Large intestine (tissue), 12 donors: ENCODE measurements at places on chromosomes 3 and 15. TPM values are rescaled to one million over a fixed set of nuclear protein-coding genes. Genes with fewer than 3 reads are reported as not detected.

OIP5 gene
- 6.0 TPM for polyA plus RNA-seq

LIPC gene
- 0.25 TPM for polyA plus RNA-seq

SKOR1 gene
- polyA plus RNA-seq = 0.28 TPM

BUB1B gene
- polyA plus RNA-seq = 12.8 TPM

XIRP1 gene
- 0.19 TPM for polyA plus RNA-seq

DNA sequence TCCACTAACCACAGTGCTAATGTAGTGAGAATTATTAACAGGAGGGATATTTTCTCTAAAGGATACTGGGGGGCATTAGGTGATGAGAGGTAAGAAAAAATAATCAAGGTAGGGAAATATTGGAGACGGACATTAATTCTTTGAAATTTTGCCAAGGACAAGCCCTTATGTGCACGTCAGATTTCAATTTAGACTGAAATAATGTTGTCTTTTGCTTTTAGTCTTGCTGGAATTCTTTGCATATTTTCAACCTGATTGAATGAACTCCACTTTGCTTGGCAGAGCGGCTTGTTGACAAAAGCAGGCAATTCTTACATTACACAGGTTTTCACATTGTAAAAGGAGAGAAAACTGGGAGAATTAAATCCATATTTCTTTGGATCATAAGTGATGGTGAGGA lies 25.0 kb upstream of the C3orf52 start:
- H3K4me3 ChIP-seq = no peak overlapping the region
- no peaks in the 10 kb centered on the region for H3K27me3 ChIP-seq

GRCh38 chr3:115623044-115623868 lies at the start of gene GAP43:
Gene GAP43, plus strand, starts transcription at chr3:115623510. Its CDS starts 180 bp downstream, at chr3:115623690.
- no peaks in the 10 kb centered on the region for H3K36me3 ChIP-seq
- DNase-seq = peak; percentile 26
- no peaks in the 10 kb centered on the region for H3K4me1 ChIP-seq
- H3K4me3 ChIP-seq = peak within 1 kb of the TSS; percentile 23
- H3K27me3 ChIP-seq = peaks cover 29% of the 10 kb centered on the region

DNA sequence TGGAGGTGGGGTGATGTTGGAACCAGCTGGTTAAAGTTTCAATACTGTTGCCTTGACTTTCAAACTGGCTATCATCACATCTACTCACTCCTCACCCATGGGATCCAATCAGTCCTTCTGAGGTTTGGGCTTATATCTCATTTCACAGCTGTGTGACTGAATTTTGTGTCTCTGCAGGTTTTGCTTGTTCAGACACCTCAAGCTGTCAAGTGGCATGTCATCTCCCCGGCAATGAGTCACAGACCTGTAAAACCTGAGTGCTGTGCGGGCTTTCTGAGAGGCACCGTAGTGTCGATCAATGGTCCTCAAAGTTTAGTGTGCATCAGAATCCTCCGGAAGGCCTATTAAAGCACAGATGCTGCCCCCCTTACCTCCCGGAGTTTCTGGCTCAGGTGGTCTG lies 86.4 kb upstream of the RORA start:
- no peaks in the 10 kb centered on the region for H3K27me3 ChIP-seq
- no peak overlapping the region for H3K4me3 ChIP-seq
- H3K36me3 ChIP-seq = no peaks in the 10 kb centered on the region
- no peak for DNase-seq

GRCh38 chr15:80601256-80601655 lies 93.9 kb upstream of the ABHD17C start:
- H3K4me3 ChIP-seq = no peak overlapping the region
- H3K36me3 ChIP-seq = no peaks in the 10 kb centered on the region
- no peak overlapping the region for H3K27ac ChIP-seq
- no peak for DNase-seq
- no peaks in the 10 kb centered on the region for H3K27me3 ChIP-seq

DNA sequence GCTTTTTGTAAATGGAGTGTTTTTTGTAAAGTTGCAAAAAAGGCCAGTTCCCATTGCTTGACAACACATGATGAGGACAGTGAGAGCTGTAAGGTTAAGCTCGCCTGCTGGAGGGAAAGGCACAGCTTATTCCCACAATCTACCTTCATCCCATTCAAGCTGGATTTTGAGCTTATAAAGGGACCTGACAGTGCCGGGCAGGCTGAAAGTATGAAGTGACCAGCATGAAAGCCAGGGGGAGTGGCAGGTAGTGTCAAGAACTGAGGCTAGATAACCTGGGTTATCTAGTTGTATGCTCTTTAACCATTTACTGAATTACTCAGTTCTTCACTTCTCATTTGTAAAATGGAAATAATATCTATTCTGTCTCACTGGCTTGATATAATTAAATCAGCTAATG lies 52.3 kb upstream of the KPNA4 start:
- no peaks in the 10 kb centered on the region for H3K27me3 ChIP-seq
- no peak for DNase-seq

DNA sequence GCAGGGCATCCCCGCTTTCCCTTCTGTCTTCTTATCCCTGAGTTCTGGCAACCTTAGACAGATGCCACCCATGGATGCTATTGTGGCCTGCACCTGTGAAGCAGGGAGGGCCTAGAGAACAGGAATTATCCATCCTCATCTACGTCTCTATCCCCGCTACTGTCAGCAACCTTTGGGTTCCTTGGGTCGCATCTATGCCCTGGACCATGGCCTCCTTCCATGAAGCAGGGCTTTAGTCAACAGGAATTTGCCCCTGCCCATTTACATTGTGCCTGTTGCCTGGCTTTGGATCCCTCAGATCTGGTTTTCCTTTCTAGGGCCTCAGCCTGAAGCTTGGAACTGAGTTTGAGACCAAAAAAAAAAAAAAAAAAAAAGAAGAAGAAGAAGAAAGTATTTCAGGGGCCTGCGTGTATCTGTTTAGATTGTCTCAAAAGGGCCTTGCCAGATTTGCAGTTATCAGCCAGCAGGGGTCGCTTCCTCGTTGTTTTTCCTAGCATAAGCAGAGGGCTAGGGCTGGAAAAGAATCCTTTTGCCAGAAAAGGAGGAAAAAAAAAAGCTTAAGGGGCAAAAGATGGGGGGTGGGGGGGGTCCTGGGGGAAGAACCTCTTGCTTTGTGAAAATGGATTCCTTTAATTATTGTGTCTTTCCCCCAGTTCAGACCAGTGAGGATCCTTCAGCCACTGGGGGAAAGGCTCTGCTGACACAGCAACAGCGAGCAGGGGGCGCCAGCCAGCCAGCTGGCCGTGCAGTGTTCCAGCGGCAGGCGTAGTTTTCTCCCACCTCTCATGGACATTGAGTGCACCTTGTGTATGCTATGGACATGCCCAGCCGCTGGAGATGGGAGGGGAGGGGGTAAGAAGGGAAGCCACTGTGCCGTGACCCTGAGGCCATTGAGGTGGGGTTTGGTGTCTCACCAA lies 65.7 kb upstream of the ALDH1L1 start:
- H3K27ac ChIP-seq = no peak overlapping the region
- no peaks in the 10 kb centered on the region for H3K36me3 ChIP-seq
- DNase-seq = no peak
- H3K4me3 ChIP-seq = no peak overlapping the region
- no peaks in the 10 kb centered on the region for H3K4me1 ChIP-seq

DNA sequence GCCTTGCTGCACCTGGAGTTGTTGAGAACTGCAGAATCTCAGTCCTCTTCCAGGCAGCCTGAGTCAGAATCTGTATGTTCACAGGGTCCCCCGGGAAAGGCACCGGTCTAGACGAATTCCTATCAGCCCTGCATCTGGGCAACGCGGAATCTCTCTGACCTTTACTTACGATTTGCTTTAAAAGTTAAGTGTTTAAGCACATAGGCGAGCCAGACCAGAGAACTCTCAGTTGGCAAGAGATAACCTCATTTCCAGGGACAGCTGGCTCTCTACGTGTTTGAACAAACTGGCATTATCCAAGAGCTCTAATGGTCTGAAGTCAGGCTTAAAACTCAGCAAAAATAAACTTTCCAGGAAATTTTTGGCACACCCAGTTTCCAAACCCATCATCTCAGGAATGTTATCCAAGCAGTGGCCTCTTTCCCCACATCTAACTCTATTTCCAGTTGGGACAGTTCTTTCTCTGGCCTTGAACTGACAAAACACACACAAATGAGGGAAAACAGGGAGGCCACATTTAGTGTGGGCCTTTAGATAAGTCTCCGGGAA lies 53.4 kb downstream of the HES1 start:
- no peak for DNase-seq
- H3K4me1 ChIP-seq = no peaks in the 10 kb centered on the region
- H3K27ac ChIP-seq = no peak overlapping the region
- H3K4me3 ChIP-seq = no peak overlapping the region

DNA sequence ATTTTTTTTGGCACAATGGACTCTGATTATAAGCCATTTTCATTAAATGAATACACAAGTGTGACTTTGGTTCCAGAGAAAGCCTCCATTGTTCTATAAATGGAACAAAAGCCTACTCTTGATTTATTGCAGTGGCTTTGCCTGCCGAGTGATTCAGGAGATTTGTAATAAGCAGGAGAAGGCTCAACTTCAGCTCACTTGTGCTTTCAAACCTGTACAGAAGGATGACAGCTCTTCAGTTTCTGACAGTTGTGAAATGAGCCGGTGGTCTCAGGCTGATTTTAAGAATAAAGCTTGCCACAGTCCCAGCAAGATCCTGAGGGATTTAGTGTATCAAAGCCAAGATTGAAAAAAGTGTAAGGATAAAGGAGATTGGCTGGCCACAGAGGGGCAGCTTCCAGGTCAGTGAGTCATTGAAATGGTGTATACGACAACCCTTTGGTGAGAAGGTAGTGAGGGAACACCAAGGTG lies 438.8 kb upstream of the TGFBR2 start:
- no peaks in the 10 kb centered on the region for H3K27me3 ChIP-seq
- H3K27ac ChIP-seq = no peak overlapping the region
- H3K4me1 ChIP-seq = peaks cover 6% of the 10 kb centered on the region
- no peak for DNase-seq

- H3K27me3 ChIP-seq = no peaks in the 10 kb centered on the region
- H3K4me3 ChIP-seq = peak overlapping the region; percentile 89
- H3K4me1 ChIP-seq = peaks cover 21% of the 10 kb centered on the region
- peaks cover 2% of the 10 kb centered on the region for H3K36me3 ChIP-seq
- DNase-seq = peak; percentile 76
Observed at GRCh38 chr3:125374501-125374995, 577 bp downstream of the ZNF148 start.

GRCh38 chr15:96564546-96564945 lies 234.0 kb downstream of the NR2F2 start:
- no peak overlapping the region for H3K27ac ChIP-seq
- no peaks in the 10 kb centered on the region for H3K36me3 ChIP-seq
- no peak for DNase-seq
- no peak overlapping the region for H3K4me3 ChIP-seq
- H3K27me3 ChIP-seq = peaks cover 4% of the 10 kb centered on the region

GRCh38 chr15:48176112-48176511 lies 2.0 kb downstream of the MYEF2 start:
- H3K27ac ChIP-seq = no peak overlapping the region
- peaks cover 6% of the 10 kb centered on the region for H3K27me3 ChIP-seq
- no peak overlapping the region for H3K4me3 ChIP-seq
- no peaks in the 10 kb centered on the region for H3K4me1 ChIP-seq

DNA sequence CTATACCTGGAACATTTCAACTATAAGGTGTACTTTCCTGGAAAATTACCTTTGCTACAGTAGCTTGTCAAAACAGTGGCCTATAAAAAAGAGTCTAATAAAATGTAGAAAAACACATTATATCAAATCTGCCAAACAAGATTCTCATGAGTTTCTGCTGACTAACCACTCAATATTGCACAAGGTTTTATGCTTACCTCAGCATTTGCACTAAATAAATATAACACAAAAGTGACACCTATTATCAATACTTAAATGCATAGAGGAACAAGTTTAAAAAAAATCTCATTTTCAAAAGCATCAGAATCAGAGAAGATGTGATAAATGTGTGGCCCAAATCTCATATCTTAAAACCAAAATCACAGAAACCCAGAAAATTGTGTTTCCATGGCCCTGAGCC lies 281.4 kb downstream of the RSL24D1 start:
- H3K27me3 ChIP-seq = no peaks in the 10 kb centered on the region
- no peak overlapping the region for H3K4me3 ChIP-seq
- H3K4me1 ChIP-seq = no peaks in the 10 kb centered on the region
- no peak overlapping the region for H3K27ac ChIP-seq
- H3K36me3 ChIP-seq = no peaks in the 10 kb centered on the region

DNA sequence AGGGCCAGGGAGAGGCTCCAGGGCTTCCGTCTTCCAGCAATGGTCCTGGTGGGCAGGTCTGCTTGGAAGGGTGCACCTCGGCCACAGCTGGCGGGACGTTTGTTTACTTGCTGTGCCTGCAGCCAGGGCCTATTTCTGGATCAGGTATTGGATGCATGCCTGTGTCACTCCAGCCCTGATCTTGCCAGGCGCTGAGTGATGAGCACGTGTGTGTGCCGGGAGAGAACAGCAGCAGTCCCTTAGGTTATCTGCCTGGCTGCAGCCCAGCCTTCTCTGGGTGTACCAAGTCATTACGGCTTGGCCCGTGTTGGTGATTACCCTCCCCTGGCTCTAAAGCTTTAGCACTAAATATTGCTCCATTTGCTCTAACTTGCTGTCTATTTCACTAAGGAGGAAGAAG lies 14.9 kb downstream of the CCDC32 start:
- no peak overlapping the region for H3K4me3 ChIP-seq
- H3K27ac ChIP-seq = no peak overlapping the region
- H3K27me3 ChIP-seq = no peaks in the 10 kb centered on the region
- H3K4me1 ChIP-seq = no peaks in the 10 kb centered on the region

GRCh38 chr3:69510481-69511030 lies 124.7 kb upstream of the FRMD4B start:
- no peaks in the 10 kb centered on the region for H3K27me3 ChIP-seq
- no peaks in the 10 kb centered on the region for H3K36me3 ChIP-seq
- H3K4me1 ChIP-seq = no peaks in the 10 kb centered on the region
- H3K27ac ChIP-seq = no peak overlapping the region

- H3K27ac ChIP-seq = peak overlapping the region; percentile 36
- H3K4me3 ChIP-seq = peak overlapping the region; percentile 75
- DNase-seq = no peak
- peaks cover 7% of the 10 kb centered on the region for H3K27me3 ChIP-seq
- peaks cover 16% of the 10 kb centered on the region for H3K4me1 ChIP-seq
Observed at GRCh38 chr15:50182219-50183013, 420 bp downstream of the SLC27A2 start.

- no peak overlapping the region for H3K27ac ChIP-seq
- no peaks in the 10 kb centered on the region for H3K36me3 ChIP-seq
- peaks cover 12% of the 10 kb centered on the region for H3K4me1 ChIP-seq
- H3K4me3 ChIP-seq = no peak overlapping the region
- no peaks in the 10 kb centered on the region for H3K27me3 ChIP-seq
- no peak for DNase-seq
Observed at GRCh38 chr3:172694573-172695246, 16.2 kb downstream of the NCEH1 start.

- no peak overlapping the region for H3K4me3 ChIP-seq
- no peak overlapping the region for H3K27ac ChIP-seq
- H3K36me3 ChIP-seq = no peaks in the 10 kb centered on the region
- no peaks in the 10 kb centered on the region for H3K27me3 ChIP-seq
Observed at GRCh38 chr3:46095307-46095706, 68.0 kb upstream of the XCR1 start.

GRCh38 chr3:144073698-144074097 lies 102.1 kb downstream of the DIPK2A start:
- no peak overlapping the region for H3K27ac ChIP-seq
- H3K36me3 ChIP-seq = no peaks in the 10 kb centered on the region
- no peak for DNase-seq
- no peak overlapping the region for H3K4me3 ChIP-seq
- H3K27me3 ChIP-seq = no peaks in the 10 kb centered on the region
